ENCODE measurements at places on chromosomes 6 and 20.

- no peaks in the 10 kb centered on the region for H3K27me3 ChIP-seq
- H3K4me1 ChIP-seq, result no peaks in the 10 kb centered on the region
- no peaks in the 10 kb centered on the region for H3K36me3 ChIP-seq
- no peak overlapping the region for H3K4me3 ChIP-seq
These were observed 28.4 kb upstream of the MAFB start for GRCh38 chr20:40717343-40717865.

GRCh38 chr6:27726619-27727023 lies 185.6 kb downstream of the OR2B2 start:
- H3K4me1 ChIP-seq, result no peaks in the 10 kb centered on the region
- no peak for DNase-seq
- no peak overlapping the region for H3K4me3 ChIP-seq
- no peak overlapping the region for H3K27ac ChIP-seq

DNA sequence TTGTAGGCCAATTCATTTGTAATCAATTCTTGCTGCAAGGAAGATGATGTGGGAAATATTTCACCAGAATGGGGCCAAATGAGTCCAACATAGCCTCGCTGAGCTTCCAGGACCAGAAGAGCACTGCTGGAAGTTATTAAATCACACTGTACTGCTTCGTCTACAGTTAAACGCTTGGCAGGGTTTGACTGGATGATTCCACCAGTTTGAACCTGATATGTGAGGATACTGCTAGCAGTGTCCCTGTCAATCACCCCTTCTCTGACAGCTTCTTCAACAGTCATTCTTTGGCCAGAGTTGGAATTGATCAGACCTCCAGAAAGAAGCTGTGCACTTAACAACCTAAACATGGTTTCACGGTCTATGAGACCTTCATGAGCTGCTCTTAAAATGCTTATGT lies 34.4 kb downstream of the DST start:
- H3K27ac ChIP-seq, result no peak overlapping the region
- DNase-seq, result no peak
- H3K36me3 ChIP-seq, result peaks cover 71% of the 10 kb centered on the region
- H3K4me1 ChIP-seq, result no peaks in the 10 kb centered on the region

DNA sequence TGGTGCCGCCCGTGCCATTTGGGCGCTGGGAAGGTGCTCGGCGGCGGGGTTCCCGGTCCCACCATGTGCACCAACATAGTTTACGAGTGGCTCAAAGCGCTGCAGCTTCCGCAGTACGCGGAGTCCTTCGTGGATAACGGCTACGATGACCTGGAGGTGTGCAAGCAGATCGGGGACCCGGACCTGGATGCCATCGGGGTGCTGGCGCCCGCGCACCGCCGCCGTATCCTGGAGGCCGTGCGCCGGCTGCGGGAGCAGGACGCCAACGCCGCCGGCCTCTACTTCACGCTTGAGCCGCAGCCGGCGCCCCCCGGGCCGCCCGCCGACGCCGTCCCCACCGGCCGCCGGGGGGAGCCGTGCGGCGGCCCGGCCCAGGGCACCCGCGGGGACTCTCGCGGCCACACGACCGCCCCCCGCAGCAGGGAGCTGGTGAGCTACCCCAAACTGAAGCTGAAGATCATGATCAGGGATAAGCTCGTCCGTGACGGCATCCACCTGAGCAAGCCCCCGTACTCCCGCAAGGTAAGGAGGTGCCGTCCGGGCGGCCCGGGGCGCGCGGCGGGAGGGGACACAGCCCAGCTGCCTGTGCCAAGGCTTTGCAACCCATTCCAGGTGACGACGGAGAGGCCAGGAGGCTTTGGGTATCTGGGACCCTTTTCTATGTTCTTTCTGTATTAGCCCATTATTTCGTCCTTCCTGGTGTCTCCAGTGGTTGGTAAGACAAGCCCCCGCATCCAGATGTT lies 547 bp downstream of the SAMD5 start:
- no peaks in the 10 kb centered on the region for H3K36me3 ChIP-seq
- DNase-seq, result peak; percentile 65
- peaks cover 12% of the 10 kb centered on the region for H3K4me1 ChIP-seq
- peak overlapping the region; percentile 67 for H3K4me3 ChIP-seq

DNA sequence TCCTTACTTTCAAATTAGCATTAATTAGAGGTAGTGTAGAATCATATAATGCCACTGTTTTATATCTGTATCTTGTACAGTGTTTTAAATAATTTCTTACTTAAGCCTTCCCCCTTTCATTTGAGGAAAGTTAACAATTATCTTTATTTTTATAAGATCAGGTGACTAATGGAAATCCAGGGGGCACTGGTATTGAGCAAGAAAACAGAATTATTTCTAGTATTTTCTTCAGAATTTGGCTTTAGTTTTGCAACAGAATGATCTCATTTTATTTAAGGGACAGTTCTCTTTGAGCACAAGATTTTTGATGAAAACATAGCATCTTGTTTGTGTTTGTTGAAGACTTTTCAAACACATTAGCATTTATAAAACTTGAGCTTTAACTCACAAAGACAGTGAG lies 55.9 kb downstream of the RNF217 start:
- H3K4me1 ChIP-seq, result peaks cover 16% of the 10 kb centered on the region
- H3K36me3 ChIP-seq, result no peaks in the 10 kb centered on the region
- H3K27ac ChIP-seq, result no peak overlapping the region
- no peak overlapping the region for H3K4me3 ChIP-seq

GRCh38 chr6:138105880-138106664 lies 1.1 kb downstream of the PERP start:
- peaks cover 12% of the 10 kb centered on the region for H3K27me3 ChIP-seq
- H3K4me1 ChIP-seq, result peaks cover 8% of the 10 kb centered on the region
- no peak overlapping the region for H3K27ac ChIP-seq
- peak overlapping the region; percentile 81 for H3K4me3 ChIP-seq

DNA sequence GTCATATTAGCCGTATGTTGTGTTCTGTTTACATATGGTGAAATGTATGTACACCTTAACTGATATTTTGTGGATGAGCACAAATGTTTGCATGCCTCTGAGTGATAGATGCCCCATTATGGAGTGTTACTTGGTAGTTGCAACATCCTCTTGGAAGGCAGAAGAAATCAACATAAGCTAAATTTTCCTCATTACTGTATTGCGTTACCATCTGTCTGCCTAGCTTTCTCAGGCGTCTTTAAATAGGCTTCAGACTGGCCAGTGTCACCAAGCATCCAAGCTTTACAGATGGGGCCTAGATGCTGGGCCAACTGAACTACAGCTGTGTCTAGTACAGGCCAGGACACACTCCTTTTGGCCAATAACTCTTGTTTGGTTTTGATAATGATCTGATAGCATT lies 250.6 kb downstream of the SAMD5 start:
- H3K4me1 ChIP-seq, result no peaks in the 10 kb centered on the region
- no peaks in the 10 kb centered on the region for H3K36me3 ChIP-seq
- no peaks in the 10 kb centered on the region for H3K27me3 ChIP-seq
- no peak overlapping the region for H3K4me3 ChIP-seq
- H3K27ac ChIP-seq, result no peak overlapping the region

DNA sequence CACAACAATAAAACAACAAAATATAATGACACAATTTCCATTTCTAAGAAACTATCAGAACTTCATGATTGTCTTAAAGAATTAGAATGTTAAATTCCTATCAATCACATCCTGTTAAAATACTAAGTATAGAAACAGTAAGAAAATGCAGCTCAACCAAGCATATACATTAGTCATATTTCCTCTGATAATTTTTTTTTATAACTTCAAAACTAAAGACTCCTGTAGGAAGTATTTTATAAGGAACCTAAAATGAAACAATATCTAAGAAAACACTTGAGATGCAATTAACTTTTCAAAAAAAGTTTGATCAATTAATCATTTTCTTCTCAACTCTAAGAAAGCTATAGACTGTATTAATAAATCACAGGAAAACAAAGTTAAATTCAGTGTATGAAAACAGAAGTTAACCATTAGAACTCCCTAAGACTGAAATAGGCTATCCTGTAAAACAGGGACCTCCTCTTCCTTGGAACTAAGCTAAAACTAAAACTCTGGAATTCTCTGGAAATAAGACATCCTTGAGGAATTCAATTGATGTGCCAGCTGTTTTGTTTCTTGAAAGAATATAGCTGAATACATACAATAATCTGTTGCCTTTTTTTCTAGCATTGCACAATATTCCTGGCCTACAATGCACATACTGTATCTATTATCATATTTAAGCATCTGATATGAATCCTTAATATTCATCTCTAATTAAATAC lies 19.8 kb downstream of the FKBP5 start:
- DNase-seq, result peak; percentile 4
- H3K4me1 ChIP-seq, result peaks cover 38% of the 10 kb centered on the region
- H3K36me3 ChIP-seq, result no peaks in the 10 kb centered on the region
- H3K27ac ChIP-seq, result peak overlapping the region; percentile 83
- H3K4me3 ChIP-seq, result peak overlapping the region; percentile 52

DNA sequence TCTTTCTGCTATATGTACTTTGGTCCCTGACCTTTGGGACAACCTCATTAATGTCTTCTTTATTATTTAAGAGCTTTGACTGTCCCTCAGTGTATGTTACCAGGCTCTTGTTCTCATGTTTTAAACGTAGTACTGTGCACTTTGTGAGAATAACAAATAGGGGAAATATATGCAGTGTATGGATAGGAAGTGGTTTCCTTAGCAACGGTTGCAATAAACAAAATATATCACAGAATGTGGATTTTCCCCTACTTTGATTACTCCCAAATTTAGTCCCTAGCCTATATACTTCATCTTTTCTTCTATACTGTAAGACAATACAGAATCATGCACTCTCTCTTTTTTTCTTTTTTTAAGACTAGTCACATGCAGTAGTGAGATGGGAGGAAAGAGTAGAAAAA lies 123.8 kb upstream of the AKIRIN2 start:
- H3K36me3 ChIP-seq, result no peaks in the 10 kb centered on the region
- H3K27ac ChIP-seq, result no peak overlapping the region
- DNase-seq, result no peak
- no peaks in the 10 kb centered on the region for H3K4me1 ChIP-seq

- no peaks in the 10 kb centered on the region for H3K27me3 ChIP-seq
- no peaks in the 10 kb centered on the region for H3K36me3 ChIP-seq
- H3K4me1 ChIP-seq, result peaks cover 33% of the 10 kb centered on the region
- no peak for DNase-seq
- no peak overlapping the region for H3K27ac ChIP-seq
- H3K4me3 ChIP-seq, result no peak overlapping the region
These were observed 63.0 kb downstream of the SLC22A23 start for GRCh38 chr6:3393836-3394202.

DNA sequence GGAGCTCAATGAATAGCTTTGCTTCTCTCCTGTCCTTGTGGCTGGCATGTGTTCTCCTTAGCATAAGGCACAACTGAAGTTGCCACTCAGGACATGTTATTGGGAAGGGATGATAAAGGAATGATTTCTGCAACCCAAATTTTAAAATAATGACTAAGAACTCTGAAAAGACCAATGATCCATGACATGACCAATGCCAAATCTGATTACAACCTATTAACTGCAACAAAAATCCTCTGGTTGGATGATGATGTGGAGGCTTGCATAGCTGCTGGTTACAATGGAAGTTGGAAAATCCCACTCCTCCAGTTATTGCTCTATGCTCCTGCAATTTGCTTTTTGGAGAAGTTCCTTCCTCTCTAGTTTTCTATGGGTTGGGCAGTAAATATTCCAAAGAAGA lies 63.4 kb upstream of the FBXL4 start:
- no peak overlapping the region for H3K4me3 ChIP-seq
- H3K36me3 ChIP-seq, result no peaks in the 10 kb centered on the region
- peaks cover 4% of the 10 kb centered on the region for H3K27me3 ChIP-seq
- H3K4me1 ChIP-seq, result peaks cover 19% of the 10 kb centered on the region
- no peak overlapping the region for H3K27ac ChIP-seq
- no peak for DNase-seq

GRCh38 chr6:26309731-26310142 lies 55.3 kb upstream of the BTN3A2 start:
- peak overlapping the region; percentile 65 for H3K27ac ChIP-seq
- peaks cover 19% of the 10 kb centered on the region for H3K4me1 ChIP-seq
- no peak for DNase-seq
- no peak overlapping the region for H3K4me3 ChIP-seq
- H3K27me3 ChIP-seq, result no peaks in the 10 kb centered on the region

- no peaks in the 10 kb centered on the region for H3K4me1 ChIP-seq
- H3K36me3 ChIP-seq, result no peaks in the 10 kb centered on the region
- H3K27ac ChIP-seq, result no peak overlapping the region
- H3K27me3 ChIP-seq, result no peaks in the 10 kb centered on the region
- no peak overlapping the region for H3K4me3 ChIP-seq
- no peak for DNase-seq
These were observed 469.8 kb downstream of the BMP2 start for GRCh38 chr20:7237251-7237650.

DNA sequence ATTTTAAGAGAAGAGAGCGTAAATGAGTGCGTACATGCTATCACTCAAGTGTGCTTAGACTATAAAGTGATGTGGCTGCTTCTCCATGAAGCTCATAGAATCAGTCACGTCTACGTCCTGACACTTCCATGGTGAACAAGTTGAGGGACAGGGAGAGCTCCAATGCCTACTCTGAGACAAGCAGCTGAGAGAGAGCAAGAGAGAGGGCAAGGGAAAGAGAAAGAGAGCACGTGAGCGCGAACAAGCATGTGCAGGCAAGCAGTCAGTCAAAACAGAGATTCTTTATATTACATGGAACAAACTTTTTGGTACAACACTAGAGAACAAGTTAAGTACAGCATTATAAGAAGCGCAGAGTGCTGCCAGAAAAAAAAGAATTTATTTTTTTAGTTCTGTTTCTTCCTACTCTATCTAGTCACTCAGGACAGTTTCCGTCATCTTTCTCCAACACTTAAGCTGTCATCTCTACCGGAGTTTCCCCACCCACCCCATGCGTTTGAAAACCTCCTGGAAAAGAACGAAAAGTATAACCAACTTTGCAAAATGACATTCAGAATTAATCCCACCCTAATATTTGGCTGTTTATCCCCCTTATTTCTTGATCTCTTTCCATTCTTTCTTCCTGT lies 61.8 kb downstream of the EPB41L2 start:
- no peak for DNase-seq
- peaks cover 33% of the 10 kb centered on the region for H3K4me1 ChIP-seq
- no peaks in the 10 kb centered on the region for H3K27me3 ChIP-seq
- no peak overlapping the region for H3K4me3 ChIP-seq
- H3K36me3 ChIP-seq, result no peaks in the 10 kb centered on the region

DNA sequence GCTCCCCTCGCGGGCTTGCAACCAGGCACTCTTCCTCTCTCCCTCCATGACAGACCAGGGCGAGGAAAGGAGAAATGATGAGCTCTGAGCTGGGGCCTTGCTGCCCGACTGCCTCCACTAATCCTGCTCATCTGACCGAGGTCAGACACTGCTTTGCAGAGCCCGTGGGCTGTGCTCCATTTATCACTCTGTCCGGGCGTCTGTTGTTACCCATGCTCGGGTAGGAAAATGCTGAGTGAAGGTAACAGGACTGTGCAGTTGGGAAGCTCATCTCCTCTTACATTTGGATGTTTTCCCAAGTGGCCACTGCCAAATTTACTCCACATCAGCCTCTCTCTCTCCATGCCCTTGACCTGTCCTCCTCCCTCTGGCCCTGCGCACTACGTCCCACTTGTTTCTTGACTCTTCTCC lies 14.6 kb downstream of the RPS6KA2 start:
- H3K36me3 ChIP-seq, result peaks cover 6% of the 10 kb centered on the region
- H3K4me3 ChIP-seq, result no peak overlapping the region
- H3K27me3 ChIP-seq, result no peaks in the 10 kb centered on the region
- no peak for DNase-seq
- H3K4me1 ChIP-seq, result peaks cover 10% of the 10 kb centered on the region
- no peak overlapping the region for H3K27ac ChIP-seq

Data from osteoblast (primary cell).